Hindlimb muscle (tissue), 1 donor: ENCODE measurements at places on chromosomes 3 and 15.
A peak's percentile ranks its signal among the peaks of the same experiment; 100 is the strongest.

GRCh38 chr15:69421498-69421897, 7.3 kb downstream of the KIF23 start:
- DNase-seq = no peak

DNA sequence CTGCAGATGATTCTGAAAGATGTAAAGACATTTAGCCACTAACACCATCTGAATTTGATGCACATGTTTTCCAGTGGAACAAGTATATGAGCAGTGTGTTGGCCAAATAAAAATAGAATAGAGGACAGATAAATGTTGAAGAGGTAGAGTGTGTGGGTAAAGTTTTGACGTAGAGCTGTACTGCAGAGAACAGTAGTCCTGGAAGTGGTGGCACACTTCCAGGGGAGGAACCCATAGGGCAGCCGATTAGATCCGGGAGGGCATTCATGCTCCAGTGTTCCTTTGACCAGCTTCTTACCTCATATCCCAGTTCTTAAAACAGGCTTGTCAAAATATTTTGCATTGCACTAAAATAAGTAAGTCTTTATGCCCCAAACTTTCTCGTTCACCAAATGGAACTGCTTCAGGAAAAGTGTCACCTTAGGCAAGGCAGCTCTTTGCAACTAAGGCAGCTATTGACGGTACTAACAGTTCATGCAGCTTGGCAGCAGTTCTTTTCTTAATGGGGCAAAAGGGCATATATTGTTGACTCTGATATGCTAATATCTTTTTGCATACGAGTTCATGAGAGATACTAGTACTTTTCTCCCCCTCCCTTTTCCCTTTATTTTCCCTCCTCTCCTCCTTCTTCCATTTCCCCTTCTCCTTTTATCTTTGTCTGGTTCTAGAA, 429.3 kb upstream of the AZI2 start:
- DNase-seq = no peak

DNA sequence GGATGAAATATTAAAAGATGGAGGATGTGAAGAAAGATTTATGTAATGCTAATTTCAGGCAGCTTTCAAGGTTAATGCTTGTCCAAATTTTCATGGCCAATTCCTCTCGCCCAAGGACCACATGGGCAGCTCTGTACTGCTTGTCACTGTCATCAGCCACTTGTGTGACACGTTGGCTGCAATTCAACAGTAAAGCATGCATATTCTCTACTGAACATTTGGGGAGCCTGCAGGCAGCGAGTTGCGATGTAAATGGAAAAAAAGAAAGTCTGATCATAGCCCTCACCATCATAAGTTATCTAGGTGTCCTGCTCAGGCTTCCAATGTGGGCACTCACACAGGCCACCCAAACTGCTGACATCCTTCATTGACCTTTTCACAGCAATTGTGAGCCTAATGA, 1026.8 kb upstream of the NR2F2 start:
- DNase-seq = no peak

GRCh38 chr15:69972436-69972835, 125.3 kb downstream of the TLE3 start:
- DNase-seq = no peak

DNA sequence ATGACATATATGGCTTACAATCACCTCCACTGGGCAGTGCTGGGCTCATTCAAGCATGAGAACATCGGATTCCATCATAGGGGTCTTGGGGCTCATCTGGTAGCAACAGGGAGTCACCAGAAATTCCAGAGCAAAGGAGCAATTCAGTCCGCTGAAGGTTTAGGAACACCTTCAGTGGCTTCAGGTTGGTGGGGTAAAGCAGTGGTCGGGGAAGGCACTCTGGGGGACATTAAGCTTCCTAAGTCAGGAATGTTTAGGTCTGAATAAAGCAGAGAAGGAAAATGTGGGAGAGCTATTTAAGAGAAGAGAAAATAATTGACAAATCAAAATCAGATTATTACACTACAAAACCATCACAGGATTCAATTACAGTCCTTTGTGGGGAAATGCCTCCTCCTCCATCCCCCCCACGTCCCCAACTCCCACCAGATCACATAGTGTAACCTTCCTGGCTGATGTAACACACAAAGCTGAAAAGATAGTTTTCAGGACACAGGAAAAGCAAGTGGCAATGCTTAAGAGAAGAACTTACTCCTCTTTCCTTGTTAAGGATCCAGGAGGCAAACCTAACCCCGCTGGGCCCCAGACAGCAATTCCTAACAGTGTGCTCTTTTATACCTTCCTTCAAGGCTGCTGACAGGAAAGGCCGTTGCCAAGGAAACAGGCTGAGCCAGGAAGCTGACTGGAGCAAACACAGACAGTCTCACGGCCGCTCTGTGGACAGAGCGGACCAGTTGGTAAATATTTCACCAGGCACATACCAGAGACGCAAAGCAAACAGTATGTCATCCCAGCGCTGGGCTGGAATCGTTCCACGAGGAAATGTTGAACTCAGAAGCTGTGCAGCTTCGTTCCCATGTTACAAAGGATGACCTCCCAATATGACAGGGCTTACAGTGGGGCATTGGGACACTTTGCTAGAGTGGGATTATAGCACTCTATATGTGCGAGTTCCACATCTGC, 57.5 kb upstream of the LMCD1 start:
- peak; percentile 85 for DNase-seq

- no peak for DNase-seq
Measured at GRCh38 chr15:90031231-90031791, 30.2 kb downstream of the ZNF710 start.

DNA sequence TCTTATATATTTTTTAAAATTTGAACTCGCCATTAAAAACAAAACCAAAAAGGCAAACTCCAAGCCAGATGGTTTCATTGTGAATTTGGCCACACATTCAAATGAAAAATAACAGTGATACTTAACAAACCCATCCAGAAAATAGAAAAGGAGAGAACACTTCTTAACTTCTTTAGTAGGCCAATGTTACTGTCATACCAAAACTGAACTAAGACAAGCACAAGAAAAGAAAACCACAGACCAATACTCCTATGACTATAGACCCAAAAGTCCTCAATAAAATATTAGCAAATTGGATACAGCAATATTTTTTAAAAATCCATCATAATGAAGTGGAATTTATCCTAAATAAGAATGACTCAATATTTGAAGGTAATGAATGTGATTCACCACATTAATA, 73.5 kb upstream of the ALDH1A3 start:
- no peak for DNase-seq

DNA sequence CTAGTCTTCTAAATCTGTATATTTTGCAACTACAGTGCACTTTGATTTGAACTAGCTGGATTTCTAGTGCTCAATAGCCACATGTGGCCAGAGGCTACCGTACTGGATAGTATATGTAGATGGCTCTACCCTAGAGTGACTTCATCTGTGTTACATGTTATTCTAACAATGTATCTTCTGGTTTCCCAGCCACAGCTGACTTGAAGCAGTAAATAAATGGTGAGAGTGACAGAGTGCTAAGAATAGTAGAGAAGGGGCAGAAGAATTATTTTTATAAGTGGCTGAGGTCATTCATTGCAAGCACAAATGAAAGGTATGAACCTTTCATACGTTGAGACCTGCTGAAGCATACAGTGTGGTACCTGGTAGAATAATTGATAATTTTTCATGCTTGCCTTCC, 30.9 kb downstream of the KAT2B start:
- no peak for DNase-seq

DNA sequence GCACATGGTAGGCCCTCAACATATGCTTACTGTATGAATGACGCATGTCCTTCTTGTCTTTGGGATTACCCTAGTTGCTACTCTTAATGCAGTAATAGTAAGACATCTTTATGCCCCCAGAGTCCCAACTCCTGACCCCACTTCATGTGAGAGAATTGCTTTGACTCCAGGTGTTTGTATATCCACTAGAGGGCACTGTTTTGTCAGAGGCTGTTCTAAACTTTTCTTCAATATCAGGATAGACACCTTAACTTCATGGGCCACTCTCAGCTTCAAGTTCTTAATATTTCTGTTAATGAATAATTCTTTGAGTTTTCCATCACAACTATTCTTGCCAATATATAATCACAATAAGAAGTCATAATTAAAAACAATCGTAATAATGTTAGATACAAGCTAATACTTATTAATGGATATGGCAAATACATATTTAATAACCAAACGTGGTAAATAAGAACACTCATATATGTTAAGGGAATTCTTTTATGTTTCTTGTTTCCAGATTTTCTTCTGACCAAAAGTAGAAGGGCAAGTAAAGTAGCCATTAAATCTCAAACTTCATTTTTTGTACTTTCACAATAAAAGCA, 337.2 kb upstream of the DNAJC19 start:
- no peak for DNase-seq

GRCh38 chr15:73882761-73883419, 9.5 kb downstream of the TBC1D21 start:
- DNase-seq = no peak

GRCh38 chr3:120497818-120498217, 47.0 kb upstream of the FSTL1 start:
- DNase-seq = no peak

GRCh38 chr3:111210003-111210711, 138.5 kb downstream of the NECTIN3 start:
- no peak for DNase-seq

DNA sequence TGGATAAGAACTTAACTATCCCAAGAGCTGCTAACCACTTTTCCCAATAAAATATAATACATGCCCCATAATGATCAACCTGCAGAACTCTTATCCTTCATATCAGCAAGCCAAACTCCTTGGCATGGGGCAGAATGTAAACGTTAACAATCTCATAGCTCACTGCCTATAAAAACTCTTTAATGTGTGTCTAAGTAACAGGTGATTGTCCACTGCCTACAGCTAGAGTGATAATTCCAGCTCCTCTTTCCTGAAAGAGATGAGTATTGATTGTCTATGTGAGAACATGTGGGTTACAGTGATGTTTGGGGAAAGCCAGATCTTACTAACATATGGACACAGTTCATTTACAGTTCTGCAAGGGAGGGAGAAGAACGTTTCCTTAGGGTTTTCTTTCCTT, 11.3 kb upstream of the GLCE start:
- no peak for DNase-seq

- DNase-seq = no peak
Measured at GRCh38 chr3:124814620-124815421, 72.3 kb downstream of the ITGB5 start.

- no peak for DNase-seq
Measured at GRCh38 chr3:168083906-168084305, 11.8 kb downstream of the GOLIM4 start.

- no peak for DNase-seq
Measured at GRCh38 chr3:129442947-129443346, 2.9 kb downstream of the IFT122 start.

GRCh38 chr15:50260969-50261496, 4.5 kb downstream of the HDC start:
- no peak for DNase-seq

DNA sequence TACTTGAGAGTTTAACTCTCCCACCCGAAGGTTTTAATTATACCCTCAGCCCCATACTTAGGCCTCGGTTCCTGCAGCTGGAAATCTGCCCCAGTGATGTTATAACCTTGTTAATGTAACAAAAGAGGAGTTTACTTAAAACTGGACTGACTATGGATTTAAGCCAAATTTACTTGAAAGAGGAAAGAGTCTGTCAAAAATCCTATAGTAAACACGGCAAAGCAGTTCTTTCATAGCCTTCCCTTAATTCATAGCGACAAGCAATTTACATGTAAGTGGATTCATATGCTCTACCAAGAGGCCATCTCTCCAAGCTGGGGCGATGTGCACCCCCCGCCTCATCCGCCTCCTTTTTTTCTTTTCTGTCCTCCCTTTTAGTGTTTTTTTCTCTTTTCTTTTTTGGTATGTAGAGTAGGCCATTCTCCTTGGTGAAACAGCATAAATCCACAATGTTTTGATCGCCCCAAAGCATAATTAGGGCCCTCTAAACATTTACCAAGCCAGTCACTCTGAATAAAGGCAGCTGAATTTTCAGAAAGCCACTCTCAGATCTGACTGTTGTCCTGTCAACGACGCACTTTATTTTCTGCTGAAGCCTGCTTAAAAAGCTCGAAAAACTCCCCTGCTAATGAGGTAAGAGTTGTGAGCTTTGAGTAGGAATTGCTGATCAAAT, 373.1 kb upstream of the WNT5A start:
- DNase-seq = no peak

DNA sequence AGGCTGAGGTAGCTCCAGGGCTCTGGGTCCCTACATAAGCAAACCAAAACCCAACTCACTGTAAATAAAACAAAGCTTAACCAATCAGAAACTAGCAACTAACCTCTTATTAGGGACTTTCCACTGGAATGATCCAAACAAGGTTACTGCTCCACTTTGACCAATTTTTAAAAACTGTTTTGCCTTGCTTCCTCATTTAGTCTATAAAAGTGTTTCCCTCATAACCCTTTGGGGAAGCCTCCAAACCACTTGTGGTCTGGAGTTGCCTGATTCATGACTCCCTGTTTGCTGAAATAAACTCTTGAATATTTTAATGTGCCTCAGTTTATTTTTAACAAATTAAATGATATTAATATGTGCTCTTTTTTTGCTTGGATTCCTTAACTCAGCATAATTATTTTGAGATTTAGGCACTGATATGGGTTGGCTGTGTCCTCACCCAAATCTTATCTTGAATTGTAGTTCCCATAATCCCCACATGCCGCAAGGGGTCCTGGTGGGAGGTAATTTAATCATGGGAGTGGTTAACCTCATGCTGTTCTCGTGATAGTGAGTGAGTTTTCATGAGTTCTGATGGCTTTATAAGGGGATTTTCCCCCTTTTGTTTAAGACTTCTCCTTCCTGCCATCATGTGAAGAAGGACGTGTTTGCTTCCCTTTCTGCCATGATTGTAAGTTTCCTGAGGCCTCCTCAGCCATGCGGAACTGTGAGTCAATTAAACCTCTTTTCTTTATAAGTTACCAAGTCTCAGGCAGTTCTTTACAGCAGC, 90.6 kb downstream of the CD200R1L start:
- DNase-seq = no peak

DNA sequence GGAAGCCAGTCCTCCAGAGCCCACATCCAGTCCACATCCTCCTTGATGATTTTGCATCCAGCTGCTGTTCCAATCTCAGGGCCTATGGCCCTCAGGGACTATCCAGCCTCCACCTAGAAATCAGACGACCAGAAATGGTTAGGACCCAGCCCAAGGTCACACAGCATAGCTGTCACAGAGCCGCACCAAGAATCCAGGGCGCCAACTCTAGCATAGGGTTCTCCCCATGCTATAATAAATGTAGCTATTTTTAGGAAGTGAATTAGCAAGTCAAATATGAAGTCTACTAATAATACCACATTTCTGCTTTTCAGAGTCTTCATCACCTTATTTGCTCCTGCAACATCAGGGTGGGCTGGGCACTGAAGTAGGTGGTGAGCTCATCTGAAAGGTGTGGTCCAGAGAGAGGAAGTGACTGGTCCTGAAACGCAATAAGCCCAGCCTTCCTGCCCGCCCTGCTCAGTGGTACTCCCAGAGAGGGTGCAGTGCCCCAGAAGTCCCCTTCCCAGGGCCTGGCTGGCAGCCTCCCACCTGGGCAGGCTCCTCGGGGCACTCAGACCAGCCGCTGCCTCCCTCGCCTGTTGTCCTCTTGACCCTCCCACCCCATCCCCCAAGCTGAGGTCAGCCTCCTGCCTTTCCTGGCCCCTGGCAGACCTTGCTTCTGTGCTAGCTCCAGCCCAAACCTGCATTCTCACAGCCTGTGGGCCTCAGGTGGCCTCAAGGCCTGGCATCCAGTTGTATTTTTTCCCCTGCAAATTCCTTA, 17.6 kb upstream of the CYP11A1 start:
- no peak for DNase-seq

- DNase-seq = peak; percentile 55
Measured at GRCh38 chr15:32641517-32642059, at the start of gene SCG5. Gene SCG5 (plus strand): TSS chr15:32641710. CDS start chr15:32643593, 1,883 bp downstream.

- no peak for DNase-seq
Measured at GRCh38 chr3:140536926-140537726, 140.7 kb upstream of the TRIM42 start.
